Activated T-cell treated with anti-CD3 and anti-CD28 coated beads, Interleukin-2, amount 50 U/mL, for 72 hours (primary cell): ENCODE measurements at places on chromosomes 7 and 10. TPM values are rescaled to one million over a fixed set of nuclear protein-coding genes. Genes with fewer than 3 reads are reported as not detected.
A peak's percentile ranks its signal among the peaks of the same experiment; 100 is the strongest.

MYH16 gene
- not detected for total RNA-seq

GIMAP8 gene
- 13.1 TPM for total RNA-seq

NEUROG3 gene
- 0.39 TPM for total RNA-seq

GHRHR gene
- not detected for total RNA-seq

MEOX2 gene
- total RNA-seq: not detected

ZSWIM8 gene
- total RNA-seq: 72.0 TPM

UCMA gene
- total RNA-seq: not detected

TAS2R3 gene
- total RNA-seq: 1.8 TPM

TAS2R41 gene
- not detected for total RNA-seq

PIK3AP1 gene
- total RNA-seq: 5.1 TPM

CPXM2 gene
- not detected for total RNA-seq

HTR7 gene
- total RNA-seq: 0.09 TPM

AMZ1 gene
- total RNA-seq: 0.34 TPM

SLC26A5 gene
- not detected for total RNA-seq

DNA sequence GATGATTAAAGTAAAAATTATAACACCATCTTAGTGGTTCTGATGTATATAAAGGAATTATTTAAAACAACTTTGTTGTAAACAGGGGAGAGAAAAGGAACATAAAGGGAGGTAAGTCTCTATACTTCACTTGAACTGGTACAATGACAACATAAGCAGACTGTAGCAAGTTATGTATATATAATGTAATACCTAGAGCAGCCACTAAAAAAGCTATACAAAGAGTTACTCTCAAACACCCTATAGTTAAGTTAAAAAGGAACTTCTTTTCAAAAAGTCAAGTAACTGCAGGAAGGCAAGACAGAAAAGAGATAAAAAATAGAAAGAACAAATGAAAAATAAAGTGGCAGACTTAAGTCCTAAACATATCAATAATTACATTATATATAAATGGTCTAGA is 82.3 kb downstream of the ZNF503 start:
- DNase-seq: no peak

- DNase-seq: peak; percentile 21
Measured at GRCh38 chr7:37081436-37081835, 357.1 kb upstream of the AOAH start.

DNA sequence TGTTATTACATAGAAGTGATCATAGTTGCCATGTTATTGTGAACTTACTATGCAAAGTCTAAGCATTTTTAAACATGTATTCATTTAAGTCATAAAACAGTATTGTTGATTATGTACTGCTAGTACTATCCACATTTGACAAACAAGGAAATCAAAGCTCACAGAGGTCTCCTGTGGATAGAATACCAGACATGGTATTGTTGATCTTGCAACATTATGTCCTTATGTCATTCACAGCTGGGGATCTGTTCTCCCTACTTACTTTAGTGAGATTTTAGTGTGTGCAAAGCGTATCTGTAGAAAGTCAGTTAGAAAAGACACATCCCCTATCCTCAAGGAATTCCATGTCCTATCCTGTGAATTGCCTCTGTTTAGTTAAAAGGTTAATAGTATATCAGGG is 106.1 kb downstream of the SND1 start:
- no peak for DNase-seq

DNA sequence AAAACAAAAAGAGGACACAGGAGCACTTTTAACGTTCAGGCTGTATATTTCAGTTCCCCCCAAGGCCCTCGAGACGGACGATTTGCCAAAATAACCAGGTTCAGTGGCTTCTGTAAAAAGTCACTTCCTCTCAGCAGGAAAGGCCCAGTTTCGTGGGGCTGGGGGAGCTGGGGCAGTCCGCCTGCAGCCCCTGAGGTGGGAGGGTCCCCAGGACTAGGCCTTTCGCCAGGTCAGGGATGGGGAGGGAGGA is 28.8 kb downstream of the WDR86 start:
- DNase-seq: no peak

DNA sequence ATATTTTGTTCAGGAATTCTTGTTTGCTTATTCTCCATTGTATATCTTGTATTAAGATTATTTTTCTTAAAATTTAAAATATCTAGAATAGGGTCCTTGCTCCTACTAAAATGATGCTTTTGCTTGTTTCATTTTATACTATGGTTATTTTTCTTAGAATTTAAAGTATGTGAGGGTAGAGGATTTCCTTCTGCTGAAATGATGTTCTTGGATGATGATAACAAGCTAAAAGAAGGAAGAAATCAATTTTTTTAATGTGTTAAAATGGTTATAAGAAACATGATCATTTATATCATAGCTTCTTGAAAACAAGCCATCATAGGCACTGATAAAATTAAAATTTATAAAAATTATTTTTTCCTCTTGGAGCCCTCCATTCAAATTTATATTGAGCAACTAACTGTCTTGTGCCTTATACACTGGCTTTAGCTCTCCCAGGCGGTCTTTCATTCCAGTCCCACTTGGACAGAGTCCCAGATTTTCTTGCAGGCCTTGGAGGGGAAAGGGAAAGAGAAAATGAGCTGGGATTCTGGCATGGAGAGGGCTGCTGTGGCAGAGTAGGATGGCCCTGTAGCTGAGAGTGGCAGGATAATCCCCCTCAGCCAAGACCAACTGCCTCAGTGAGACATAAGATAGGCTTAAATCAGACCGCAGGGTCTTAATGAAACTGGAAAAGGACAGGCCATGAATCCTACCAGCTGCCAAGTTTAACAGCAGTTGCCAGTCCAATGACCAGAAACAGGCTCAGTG is 60.2 kb downstream of the DNAJB9 start:
- DNase-seq: no peak

- peak; percentile 82 for DNase-seq
Measured at GRCh38 chr10:62048919-62049623, 147.6 kb downstream of the ARID5B start.

DNA sequence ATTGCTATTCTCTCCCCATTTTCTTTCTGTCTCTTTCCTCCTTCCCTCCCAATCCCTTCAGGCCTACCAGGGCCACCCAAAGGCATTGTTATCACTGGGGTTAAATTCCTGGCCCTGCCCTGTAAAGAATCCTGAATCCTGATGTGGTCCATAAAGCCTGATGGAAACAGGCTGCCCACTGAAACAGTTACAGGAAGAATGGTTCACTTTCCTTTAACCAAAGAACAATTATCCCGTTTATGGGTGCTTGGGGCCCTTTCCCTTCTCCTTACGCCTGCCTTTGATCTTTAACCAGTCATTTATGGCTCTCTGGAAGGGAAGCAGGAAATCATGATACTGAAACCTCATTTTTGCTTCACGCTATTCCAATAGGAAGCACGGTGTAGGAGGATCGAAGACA is 273.1 kb upstream of the NEBL start:
- no peak for DNase-seq

DNA sequence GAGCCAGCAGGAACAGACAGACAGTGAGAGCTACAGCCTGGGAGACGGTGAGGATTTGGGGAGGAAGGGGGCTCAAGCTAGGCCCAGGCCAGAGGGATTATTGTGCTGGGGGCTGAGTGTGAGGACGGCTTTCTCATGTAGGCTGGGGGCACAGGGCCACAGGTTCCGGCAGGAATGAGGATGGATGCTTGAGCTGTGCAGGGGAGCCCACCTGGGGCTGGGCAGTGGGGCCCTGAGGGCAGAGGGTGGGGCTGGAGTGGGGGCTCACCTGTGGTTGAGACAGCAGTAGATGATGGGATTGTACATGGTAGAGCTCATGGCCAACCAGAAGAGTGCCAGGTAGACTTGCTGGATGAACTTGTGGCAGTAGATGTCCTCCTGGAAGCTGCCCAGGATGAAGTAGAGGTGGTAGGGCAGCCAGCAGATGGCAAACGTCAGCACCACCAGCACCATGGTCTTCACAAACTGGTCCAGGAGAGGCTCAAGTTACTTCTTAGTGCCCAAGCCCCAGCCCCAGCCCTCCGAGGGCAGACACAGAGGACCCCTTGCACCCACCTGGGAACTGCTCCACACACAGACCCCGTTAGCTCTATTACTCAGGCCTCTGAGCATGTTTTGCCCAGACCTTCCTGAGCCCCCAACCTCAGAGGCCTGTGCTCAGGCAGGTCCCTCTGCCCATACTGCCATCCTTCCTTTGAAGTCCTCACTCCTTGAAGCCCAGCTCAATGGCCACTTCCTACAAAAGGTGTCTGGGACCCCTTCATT is 9.7 kb downstream of the TACR2 start:
- DNase-seq: no peak

DNA sequence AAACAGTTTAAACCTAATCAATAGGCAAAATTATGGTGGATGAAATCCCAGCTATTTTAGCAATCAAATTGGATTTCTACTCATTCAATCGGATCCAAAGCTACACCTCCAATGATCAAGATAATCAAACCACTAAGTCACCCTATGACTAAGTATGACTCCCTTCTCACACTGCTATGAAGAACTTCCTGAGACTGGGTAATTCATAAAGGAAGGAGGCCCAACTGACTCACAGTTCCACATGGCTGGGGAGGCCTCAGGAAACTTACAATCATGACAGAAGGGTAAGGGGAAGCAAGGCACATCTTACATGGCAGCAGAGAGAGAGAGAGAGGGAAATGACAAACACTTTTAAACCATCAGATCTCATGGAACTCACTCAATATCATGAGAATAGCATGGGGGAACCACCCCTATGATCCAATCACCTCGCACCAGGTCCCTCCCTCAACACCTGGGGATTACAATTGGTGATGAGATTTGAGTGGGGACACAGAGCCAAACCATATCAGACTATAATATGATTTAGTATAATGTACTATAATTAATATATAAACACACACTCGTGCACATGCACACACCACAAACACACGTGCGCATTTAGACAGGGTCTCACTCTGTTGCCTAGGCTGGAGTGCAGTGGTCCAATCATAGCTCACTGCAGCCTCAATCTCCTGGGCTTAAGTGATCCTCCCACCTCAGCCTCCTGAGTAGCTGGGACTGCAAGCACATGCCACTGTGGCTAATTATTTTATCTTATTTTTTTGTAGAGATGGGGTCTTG is 213.6 kb upstream of the FOXK1 start:
- no peak for DNase-seq

- no peak for DNase-seq
Measured at GRCh38 chr10:53209944-53210611, 437.5 kb upstream of the MBL2 start.

- DNase-seq: no peak
Measured at GRCh38 chr7:77569514-77570232, 32.6 kb downstream of the PTPN12 start.

DNA sequence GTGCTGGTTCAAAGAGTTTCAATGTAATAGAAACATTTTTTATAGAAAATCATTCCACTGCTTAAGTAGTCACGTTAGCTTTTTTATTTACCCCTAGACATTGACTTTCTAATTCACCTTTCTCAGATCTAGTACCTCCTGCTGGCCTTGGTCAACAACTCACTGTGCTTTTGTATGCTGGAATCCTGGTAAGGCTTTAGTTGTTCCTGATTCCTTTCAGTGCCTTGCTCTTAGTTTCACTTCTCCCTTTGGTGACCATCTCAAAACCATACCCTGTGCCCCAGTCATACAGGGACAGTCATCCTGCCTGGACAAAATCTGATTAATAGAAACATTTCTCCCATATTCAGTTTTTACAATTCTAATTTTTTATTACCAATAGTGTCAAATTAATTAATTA is 130.2 kb downstream of the GPR37 start:
- no peak for DNase-seq

DNA sequence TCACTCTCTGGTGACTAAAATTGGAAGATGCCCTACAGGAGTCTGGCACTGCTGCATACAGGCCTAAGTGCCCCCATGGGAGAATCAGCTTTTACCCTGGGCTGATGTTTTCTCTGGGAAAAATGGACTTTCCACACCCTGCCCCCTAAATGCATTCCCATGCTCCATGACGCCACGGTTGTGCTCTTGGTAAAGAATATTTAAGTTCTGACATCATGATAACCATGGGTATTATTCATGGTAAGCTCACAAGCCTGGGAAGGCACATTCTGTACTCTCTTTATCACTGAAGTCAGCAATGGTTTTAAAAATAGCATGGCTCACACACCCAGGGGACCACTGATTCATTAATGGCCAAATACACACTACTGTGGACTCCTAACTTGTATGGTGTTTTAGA is 43.4 kb downstream of the HIPK2 start:
- DNase-seq: no peak

GRCh38 chr10:7444551-7445121 is 33.8 kb upstream of the SFMBT2 start:
- DNase-seq: no peak

DNA sequence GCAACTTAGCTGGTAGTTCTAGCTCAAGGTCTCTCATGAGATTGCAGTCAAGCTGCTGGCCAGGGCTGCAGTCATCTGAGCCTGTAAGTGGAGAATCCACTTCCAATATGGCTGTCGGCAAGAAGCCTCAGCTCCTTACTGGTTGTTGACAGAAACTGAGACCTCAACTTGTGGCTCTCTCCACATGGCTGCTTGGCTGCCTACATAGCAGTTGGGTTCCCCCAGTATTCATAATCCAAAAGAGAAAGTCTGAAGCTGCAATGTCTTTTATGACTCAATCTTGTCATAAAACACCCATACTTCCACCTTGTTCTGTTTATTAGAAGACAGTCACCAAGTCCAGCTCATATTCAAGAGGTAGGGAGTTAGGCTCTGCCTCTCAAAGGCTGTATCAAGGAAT is 334.9 kb upstream of the KMT2E start:
- DNase-seq: no peak

DNA sequence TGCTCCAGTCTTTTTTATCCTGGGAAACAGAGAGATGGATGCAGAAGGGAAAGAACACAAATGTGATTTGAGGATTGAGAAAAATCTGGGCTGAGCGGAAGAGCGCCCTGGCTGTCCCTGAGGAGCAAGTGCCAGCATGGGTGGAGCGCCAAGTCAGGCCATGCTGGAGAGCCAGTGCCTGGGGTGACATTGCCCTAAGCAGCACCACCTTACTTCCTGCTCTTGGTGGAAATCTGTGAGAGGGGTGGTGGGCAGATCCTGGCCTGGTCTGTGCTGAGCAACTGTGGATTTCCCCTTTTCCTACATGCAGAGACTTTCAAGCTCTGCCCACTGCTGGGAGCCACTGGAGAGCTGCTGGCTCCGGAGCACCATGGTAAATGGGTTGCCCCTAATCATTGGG is 36.9 kb downstream of the DDIT4 start:
- DNase-seq: no peak

GRCh38 chr10:68158031-68158430 is 48.7 kb downstream of the MYPN start:
- no peak for DNase-seq

DNA sequence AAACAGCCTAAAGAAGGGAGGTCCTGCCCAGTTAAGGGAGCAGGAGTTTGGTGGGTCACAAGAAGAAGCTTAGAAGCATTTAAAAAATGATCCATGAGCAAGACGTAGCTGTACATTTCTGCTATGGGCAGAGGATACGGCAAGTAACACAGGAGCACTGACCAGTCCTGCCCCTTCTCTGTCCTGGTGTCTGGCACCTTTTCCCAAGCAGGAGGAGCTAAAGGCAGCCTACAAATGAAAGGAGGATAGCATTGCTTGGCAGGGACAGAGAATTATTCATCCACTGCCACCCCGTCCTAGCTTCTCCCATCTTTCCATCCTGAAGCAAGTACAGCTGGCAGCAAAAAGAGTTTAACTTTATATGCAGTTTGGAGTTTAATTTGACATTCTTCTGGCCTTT is 1077.6 kb downstream of the TYW1 start:
- DNase-seq: no peak
